ENCODE measurements at places on chromosomes 13 and 19.

GRCh38 chr13:111485491-111486250, 165.2 kb downstream of the TEX29 start:
- no peak for DNase-seq

DNA sequence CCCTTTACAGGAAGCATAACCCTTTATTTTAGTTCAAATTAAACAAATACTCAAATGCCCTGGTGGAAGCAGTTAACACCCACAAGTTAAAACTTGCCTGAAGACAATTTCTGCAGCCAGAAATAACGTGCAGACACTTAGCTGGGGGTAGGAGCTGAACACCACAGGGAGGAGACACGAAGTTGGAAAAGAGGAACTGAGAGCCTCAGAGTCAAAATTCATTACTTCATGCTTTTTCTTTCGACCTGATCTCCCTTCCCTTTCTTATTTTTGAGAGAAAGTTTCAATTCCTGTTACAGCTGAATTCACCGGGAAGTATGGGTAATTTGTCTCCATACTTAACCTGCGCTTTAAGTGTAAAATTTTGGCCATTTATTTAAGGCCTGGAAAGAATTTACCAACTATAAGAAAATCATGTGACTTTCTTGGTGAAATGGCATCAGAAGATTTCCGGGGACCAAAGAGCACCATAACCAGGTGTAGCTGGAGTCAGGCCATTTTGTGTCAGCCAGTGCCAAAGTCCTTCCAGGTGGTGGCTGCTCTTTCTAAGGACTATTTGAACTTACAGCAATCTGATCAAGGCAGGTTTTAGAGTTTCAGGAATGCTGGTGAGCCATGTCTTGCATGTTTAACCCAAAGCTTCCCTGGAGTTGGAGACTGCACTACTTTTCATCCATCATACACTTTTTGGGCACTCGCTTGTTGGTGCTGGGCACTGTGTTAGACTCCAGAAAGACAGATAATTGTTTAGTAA, 46.5 kb upstream of the RCBTB2 start:
- DNase-seq, result no peak

DNA sequence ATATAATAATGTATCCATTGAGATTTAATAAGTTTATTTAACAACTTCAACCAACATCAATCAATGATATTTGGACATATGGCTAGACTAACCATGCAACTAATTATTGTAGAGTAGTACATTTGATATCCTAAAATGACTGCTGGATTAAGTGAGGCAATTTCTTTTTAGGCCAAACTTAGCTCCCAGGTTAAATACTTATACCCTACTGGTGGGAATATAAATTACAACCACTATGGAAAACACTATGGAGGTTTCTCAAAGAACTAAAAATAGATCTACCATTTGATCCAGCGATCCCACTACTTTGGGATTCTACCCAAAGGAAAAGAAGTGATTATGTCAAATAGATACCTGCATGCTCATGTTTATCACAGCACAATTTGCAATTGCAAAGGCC, 345.8 kb downstream of the RBM26 start:
- peak; percentile 34 for DNase-seq

DNA sequence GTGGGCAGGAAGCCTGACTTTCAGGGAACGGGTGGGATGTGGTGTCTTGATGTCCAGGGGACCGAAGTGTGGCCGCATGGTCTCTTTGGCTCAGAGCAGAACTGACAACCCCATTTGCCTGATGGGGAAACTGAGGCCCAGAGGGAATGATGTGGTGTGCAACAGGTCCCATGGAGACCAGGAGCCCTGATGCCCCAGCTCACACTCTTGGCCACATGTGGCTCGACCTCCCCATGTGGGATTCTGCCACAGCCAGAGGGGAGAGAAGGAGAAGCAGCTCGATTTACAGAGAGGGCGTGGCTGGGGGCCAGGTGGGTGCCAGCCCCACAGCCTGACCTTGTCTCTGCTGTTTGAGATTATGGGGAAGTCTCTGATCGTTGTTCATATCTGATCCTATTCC, 128.1 kb downstream of the TEX29 start:
- no peak for DNase-seq

GRCh38 chr13:105902396-105902795, 633.1 kb downstream of the EFNB2 start:
- DNase-seq, result no peak

GRCh38 chr19:36031308-36031707, 1.4 kb downstream of the CLIP3 start:
- DNase-seq, result peak; percentile 21

GRCh38 chr19:6241056-6241455, 38.7 kb downstream of the MLLT1 start:
- DNase-seq, result no peak

DNA sequence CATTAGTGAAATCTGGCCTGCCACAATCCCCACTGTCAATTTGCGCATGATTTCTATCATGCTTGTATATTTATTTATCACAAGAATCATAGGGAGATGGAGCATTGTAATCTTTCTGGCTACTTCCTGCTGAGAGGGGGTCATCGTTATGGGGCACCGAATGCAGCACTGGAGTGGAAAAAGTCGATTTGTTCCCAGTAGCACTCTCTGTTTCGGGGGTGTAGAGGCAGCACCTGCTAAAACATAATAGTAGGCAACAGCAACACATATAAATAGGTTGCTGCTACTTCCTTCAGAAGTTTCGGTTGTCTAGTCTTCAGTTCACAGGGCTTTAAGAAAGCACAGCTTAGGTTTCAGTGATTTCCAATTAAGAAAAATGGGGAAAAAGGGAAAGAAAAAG, 23.4 kb upstream of the CEACAM21 start:
- DNase-seq, result no peak

- no peak for DNase-seq
Observed at GRCh38 chr19:28075229-28075628, 1137.7 kb downstream of the UQCRFS1 start.

GRCh38 chr13:74931698-74932433, 550.1 kb downstream of the TBC1D4 start:
- DNase-seq, result peak; percentile 59

DNA sequence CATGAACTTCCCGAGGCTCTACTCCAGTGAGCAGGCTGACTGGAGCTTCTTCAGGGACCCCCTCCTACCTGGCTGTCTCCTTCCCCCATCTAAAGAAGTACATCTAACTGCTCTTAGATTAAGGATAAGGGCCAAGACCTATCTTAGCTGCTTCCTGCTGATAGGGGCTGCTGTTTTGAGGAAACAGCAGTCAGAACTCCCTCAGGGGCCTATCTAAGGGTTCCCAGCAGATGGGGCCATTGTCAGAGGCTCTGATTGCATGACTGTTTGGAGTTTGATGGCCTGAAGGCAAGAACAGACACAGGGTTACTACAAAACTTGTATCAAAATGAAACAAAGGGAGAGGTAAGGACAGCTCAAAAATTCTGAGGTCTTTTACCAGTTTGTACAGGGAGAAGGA, 2636.9 kb upstream of the PCDH20 start:
- no peak for DNase-seq

DNA sequence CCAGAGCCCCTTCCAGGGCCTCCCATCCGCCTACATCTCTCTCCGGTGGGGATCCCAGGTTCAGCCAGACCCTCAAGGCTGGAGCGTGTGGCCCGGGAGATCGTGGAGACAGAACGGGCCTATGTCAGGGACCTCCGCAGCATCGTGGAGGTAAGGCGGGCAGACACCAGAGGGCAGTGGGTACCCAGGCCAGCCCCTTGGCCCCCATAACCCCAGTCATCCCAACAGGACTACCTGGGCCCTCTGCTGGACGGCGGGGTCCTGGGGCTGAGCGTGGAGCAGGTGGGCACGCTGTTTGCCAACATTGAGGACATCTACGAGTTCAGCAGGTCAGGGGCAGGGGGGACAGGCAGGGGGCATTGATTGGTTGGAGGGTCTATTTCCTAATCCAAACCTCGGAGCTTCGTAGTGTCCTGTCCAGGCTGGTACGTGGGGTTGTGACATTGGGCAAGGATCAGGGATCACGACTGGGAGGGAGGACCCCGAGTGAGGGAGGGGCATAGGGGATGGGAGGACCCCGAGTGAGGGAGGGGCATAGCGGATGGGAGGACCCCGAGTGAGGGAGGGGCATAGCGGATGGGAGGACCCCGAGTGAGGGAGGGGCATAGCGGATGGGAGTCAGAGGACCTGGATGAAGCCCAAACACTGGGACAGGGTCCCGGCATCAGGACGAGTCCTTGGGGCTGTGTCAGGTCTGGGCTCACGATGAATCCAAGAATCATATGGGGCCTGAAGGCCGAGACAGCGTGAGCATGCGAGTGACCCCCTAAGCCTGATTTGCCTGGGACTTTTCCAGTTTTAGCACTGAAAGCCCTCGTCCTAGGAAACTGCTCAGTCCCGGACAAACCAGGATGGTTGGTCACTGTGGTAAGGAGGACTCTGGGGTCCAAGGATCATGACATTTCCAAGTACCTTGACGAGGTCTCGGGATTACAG, 2.9 kb downstream of the PLEKHG2 start:
- DNase-seq, result no peak

DNA sequence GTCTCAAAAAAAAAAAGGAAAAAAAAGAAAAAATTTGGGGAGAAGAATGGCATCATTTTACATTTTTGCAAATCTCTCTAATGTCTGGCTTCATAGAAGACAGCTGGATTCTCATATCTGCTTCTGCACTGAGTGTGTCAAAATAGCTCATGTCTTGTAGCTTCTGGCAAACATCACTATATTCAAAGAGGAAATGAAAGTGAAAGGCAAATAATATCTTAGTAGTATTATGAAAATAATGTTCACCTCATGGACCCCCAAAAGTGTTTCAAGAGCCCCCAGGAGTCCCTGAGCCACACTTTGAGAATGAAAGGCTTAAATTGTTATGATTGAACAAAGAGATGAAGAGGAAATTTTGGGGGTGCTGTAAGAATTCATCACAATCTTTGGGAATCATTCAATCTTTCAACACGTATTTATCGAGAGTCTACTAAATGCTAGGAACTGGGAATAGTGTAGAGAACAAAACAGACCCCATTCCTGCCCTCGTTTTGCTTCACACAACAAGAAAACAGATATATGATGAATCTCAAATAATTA, 1.2 kb upstream of the SLC6A16 start:
- DNase-seq, result no peak

DNA sequence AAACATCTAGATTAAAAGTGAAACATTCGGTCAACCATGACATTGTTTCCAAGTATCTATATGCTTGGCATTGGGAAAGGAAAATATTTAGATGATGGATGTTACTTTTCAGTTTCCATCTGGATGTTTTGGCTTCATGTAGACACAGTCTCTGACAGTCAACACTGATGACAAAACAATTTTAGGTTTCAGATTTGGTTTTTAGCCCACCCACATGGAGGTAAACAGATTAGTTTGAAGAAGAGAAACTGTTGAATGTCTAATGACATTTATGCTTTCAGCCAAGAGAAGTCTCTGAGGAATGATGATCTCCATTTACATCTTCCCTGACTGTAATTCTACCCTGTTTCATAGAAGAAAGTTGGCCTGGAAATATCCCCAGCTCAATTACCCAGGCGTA, 379.1 kb downstream of the SLITRK6 start:
- no peak for DNase-seq
